Fibroblast of skin of back (primary cell): ENCODE measurements at places on chromosomes 7 and 10.

GRCh38 chr7:43317075-43317474 is 204.6 kb downstream of the HECW1 start:
- DNase-seq = no peak

GRCh38 chr7:138825049-138825721 is 27.2 kb upstream of the ATP6V0A4 start:
- DNase-seq = no peak

DNA sequence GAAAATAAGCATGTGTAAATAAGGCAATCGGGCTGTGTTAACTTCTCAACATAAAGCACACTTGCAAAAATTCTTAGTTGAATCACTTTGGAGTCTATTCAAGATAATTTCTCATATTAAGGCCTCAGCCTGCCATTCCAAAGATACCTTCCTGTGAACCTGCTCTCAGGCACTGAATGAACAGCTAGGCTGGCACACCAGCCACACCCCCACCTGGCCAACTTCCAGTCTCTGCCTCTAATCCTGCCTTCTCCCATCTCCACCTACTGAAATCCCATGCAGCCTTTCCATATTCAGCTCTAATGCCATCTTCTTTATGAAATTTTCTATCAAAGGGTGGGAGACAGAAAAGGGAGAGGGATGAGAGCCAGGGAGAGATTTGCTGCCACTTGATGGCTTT is 17.1 kb upstream of the MACROH2A2 start:
- no peak for DNase-seq

DNA sequence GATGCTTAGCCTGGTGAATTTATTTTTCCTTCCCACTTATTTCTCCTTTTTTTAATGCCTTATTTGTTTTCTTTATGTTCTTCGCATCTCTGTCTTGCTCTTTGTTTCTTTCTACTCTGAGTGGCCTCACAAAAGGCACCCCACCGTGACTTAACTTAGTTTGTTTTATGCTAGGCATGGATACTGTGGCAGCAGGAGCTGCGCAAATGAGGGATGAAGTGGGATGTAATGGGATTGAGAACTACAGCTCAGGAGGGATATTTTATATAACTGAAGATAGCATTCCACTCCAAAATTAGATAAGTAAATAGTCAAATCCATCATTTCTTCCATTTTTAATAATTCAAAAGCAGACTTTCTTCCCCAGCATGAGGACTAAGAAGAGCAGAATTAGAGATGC is 1.7 kb upstream of the CACNA2D1 start:
- no peak for DNase-seq

- no peak for DNase-seq
These were observed 75.7 kb downstream of the CCDC3 start for GRCh38 chr10:12925845-12926244.

DNA sequence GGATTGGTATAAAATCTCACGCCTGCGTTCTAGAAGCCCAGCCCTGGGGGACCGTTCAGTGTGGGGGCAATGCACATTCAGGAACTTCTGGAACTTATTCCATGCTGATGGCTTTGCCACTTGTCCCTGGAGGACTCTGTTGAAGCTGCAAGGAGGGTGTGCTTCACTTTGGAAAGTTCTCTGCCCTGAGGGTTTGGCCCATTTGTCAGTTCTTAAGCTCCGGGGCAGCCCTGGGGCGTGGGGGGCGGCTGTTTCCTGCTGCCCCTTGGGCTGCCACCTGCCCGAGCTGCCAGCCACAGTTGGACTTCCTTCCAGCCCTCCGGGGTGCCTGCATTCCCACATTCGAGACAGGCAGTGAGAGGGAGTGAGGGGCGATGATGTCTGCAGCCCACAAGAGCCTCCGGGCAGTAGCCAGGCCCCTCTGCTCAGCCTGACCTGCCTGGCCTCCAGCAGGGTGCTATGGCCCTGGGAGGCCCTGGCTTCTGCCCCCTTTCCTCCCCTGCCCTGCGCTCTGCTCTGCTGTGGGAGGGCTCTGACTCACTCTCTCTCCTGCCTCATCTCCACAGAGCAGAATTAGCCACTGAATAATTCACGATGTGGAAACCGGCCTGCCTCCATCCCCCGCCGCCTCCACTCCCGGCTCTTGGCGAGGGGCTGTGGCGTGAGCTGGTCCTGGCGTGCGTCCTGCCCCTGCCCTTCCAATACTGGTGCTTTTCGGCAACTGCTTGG is 1.9 kb downstream of the TTYH3 start:
- peak; percentile 88 for DNase-seq

GRCh38 chr10:109219935-109220605 is 703.2 kb downstream of the XPNPEP1 start:
- no peak for DNase-seq

- DNase-seq = no peak
These were observed 480 bp downstream of the VPS50 start for GRCh38 chr7:93232673-93233018.

DNA sequence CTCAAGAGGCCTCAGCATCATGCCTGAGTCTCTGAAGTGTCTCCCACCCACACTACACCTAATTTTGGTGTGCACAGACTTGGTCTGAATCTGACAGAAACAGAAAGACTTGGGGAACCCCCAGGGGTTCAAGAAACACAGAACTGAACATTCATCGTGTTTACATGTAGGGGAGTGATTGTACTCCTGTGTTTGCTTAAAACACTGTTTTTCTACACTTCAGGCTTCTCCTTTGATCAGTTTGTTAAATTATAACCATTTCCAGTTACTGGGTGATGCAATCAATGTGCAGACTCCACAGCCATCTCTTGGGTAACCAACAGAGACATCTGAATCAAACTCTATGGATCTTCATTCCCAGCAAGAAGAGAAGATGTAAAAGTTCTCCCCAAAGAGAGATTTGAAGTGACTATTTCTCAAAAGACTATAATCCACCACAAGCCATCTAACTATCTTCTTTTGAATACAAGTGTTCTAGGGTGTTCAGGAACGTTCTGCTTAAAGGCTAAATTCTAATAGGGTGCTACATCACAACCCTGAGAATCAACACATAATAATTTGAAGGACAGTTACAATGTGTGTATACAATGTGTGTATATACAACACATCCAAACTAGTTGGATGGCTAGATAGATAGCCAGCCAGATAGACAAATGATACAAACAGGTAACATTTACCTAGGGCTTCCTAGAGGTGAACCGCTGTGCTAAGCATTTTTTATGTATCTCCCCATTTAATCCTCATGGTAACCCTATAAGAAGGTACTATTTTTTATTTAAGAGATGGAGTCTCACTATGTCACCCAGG is 34.2 kb downstream of the DNAJC12 start:
- no peak for DNase-seq

DNA sequence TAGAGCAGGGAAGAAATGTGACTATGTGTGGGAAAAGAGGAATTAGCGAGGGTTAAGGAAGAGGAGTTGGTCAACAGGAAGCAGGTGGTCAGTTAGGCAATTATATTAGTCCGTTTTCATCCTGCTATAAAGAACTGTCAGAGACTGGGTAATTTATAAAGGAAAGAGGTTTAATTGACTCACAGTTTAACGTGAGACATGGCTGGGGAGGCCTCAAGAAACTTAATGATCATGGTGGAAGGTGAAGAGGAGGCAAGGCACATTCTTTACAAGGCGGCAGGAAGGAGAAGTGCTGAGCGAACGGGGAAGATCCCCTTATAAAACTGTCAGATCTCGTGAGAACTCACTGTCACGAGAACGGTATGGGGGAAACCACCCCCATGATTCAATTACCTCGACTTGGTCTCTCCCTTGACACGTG is 35.0 kb downstream of the RAMP3 start:
- DNase-seq = no peak

DNA sequence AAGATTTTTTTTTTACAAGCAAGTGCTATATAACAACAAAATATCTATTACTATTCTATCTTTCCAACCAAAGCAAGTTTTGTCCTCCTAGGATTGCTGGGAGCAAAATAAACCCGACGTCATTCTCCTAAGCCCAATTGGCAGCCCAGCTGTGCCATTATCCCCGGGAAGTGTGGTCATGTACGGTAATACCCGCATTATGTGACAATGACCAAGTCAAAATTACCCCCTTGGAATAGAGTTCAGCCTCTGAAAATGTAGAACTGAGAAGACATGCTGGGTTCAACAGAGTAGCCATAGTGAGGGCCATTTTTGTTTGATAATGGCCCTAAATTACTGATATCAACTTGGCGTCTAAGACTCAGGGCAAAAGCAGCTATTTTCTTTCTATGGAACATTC is 215.5 kb downstream of the LRRTM3 start:
- DNase-seq = no peak

DNA sequence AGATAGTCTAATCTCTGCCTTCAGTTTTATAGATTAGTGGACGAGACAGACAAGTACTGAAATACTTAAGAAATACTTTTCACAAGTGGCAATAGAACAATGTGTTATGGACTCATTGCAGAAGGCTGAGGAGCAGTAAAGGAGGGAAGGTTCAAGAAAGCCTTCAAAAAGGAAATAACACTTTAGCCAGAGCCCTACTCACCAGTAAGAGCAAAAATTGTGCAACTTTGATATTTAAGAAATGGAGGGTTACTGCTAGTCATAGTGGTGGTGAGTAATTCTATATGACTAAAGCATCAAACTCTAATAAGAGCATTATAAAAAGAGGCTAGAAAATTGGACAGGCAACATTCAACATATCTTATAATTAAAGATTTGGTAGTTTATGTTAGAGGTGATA is 28.8 kb downstream of the PTPN12 start:
- DNase-seq = peak; percentile 45

- no peak for DNase-seq
These were observed 43.3 kb upstream of the SLC26A3 start for GRCh38 chr7:107846324-107846723.

DNA sequence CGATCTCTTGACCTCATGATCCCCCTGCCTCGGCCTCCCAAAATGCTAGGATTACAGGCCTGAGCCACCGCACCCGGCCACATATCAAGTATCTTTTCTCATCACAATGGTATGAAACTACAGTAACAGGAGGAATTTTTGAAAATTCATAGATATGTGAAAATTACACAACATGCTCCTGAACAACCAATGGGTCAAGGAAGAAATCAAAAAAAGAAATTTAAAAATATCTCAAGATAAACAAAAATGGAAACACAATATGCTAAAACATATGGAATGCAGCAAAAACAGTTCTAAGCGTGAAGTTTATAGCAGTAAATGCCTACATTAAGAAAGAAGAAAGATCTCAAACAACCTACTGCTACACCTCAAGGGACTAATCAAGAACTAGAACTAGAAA is 59.8 kb upstream of the ADAM12 start:
- peak; percentile 14 for DNase-seq

GRCh38 chr10:78696791-78697395 is 371.9 kb upstream of the ZMIZ1 start:
- DNase-seq = no peak

DNA sequence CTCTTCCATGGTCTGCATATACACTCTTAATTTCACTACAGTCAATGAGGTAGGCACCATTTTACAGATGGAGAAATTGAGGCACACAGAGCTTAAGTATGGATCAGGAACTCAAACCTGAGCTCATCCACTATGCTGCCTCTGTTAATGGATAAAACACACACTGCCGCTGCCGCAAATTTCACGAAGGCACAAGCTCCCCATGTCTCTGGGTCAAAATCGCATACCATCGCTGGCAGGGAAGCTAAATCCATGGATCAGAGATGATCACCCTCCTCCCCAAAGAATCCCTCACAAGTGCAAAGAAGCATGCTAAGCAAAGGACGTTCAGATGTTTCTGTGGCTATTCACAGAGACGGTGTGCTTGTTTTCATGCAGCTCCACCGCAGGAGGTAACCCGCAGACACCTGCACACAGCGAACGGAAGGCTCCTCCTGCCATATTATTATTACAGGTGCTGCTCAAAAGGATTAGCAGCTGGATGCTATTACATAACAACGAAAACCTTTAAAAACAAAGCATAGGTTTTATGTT is 109.3 kb downstream of the UBE2H start:
- no peak for DNase-seq

DNA sequence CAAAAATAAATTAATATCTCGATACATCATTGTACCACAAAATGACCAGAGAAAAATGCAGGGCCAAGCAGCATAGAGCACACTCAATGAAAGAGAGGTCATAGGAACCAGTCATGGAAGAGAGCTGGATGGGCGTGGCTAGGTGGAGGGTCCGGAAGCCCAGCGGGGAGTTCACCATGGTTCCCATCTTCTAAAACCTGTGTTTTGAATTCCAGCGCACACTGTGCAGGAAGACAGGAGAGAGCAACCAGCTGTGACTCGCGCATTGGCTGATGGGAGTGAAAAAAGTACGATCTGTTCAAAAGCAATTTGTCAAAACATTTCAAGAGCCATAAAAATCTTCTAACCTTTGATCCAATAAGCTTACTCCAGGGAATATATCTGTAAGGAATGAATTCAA is 125.2 kb upstream of the NANOS1 start:
- DNase-seq = no peak

DNA sequence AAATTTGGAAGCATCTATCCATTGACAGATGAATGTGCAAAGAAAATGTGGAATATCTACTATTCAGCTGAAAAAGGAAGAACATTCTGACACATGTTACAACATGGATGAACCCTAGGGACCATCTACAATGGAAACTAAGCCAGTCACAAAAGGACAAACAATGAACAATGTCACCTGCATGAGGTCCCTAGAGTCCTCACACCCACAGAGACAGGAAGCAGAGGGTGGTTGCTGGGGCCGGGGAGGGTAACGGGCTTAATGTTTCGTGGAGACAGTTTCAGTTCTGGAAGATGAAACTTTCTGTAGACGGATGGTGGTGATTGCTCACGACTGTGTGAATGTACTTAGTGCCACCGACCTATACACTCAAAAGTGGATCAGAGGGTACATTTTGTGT is 282.9 kb downstream of the ADARB2 start:
- DNase-seq = no peak

- no peak for DNase-seq
These were observed 969 bp downstream of the PPP1R3A start for GRCh38 chr7:113917840-113918239.

- peak; percentile 84 for DNase-seq
These were observed 137.7 kb downstream of the RTKN2 start for GRCh38 chr10:62130948-62131347.

GRCh38 chr10:103467406-103467805 is 8.7 kb upstream of the CALHM1 start:
- DNase-seq = no peak
